ENCODE measurements at places on chromosomes 6 and 20. TPM values are rescaled to one million over a fixed set of nuclear protein-coding genes. Genes with fewer than 3 reads are reported as not detected.

GRCh38 chr6:48099713-48100587 is 11.0 kb downstream of the PTCHD4 start:
- no peak overlapping the region for H3K4me3 ChIP-seq
- no peak overlapping the region for H3K27ac ChIP-seq
- no peaks in the 10 kb centered on the region for H3K36me3 ChIP-seq
- no peaks in the 10 kb centered on the region for H3K27me3 ChIP-seq

GRCh38 chr6:32852844-32853540 is 512 bp downstream of the TAP1 start:
- peak overlapping the region; percentile 98 for H3K4me3 ChIP-seq
- H3K36me3 ChIP-seq = no peaks in the 10 kb centered on the region
- no peaks in the 10 kb centered on the region for H3K27me3 ChIP-seq
- no peaks in the 10 kb centered on the region for H3K4me1 ChIP-seq
- DNase-seq = peak; percentile 38

Gene DOK5
- 9.6 TPM for total RNA-seq

- H3K36me3 ChIP-seq = no peaks in the 10 kb centered on the region
- no peak overlapping the region for H3K4me3 ChIP-seq
- DNase-seq = no peak
These were observed 16.0 kb downstream of the HTR1B start for GRCh38 chr6:77447254-77447653.

Gene BTN2A1
- 15.7 TPM for total RNA-seq
